Ureter (tissue), 1 donor: ENCODE measurements at places on chromosomes 7 and 10. TPM values are rescaled to one million over a fixed set of nuclear protein-coding genes. Genes with fewer than 3 reads are reported as not detected.

Gene TMEM273
- total RNA-seq, result 26.6 TPM

Gene GPR15LG
- total RNA-seq, result 29.2 TPM

Gene ADIRF
- total RNA-seq, result 790 TPM

Gene GNGT1
- total RNA-seq, result 0.70 TPM

Gene MNX1
- not detected for total RNA-seq

Gene TEX36
- total RNA-seq, result not detected

Gene STARD3NL
- 31.1 TPM for total RNA-seq

Gene GBX1
- not detected for total RNA-seq

Gene TDRD1
- 0.23 TPM for total RNA-seq

Gene PROSER2
- 21.5 TPM for total RNA-seq

Gene SLIT1
- 0.34 TPM for total RNA-seq

Gene CHPF2
- 43.0 TPM for total RNA-seq

Gene CFTR
- total RNA-seq, result 1.9 TPM

Gene MLXIPL
- total RNA-seq, result 4.6 TPM

Gene DNA2
- 4.4 TPM for total RNA-seq

Gene TMEM229A
- total RNA-seq, result 0.42 TPM

Gene SLF2
- total RNA-seq, result 40.0 TPM

Gene EZH2
- 3.6 TPM for total RNA-seq

Gene AGAP9
- 23.5 TPM for total RNA-seq

Gene GAD2
- not detected for total RNA-seq

Gene TECPR1
- 37.9 TPM for total RNA-seq

Gene C10orf62
- not detected for total RNA-seq

Gene MBLAC1
- 1.5 TPM for total RNA-seq

Gene IGFBP3
- 445 TPM for total RNA-seq

Gene C10orf143
- 11.6 TPM for total RNA-seq

Gene ZNF365
- total RNA-seq, result 0.21 TPM

Gene ANKRD22
- total RNA-seq, result 14.7 TPM

Gene GFRA1
- total RNA-seq, result 4.1 TPM

Gene NRG3
- 0.57 TPM for total RNA-seq

Gene PRLHR
- not detected for total RNA-seq

Gene TWIST1
- 3.7 TPM for total RNA-seq

Gene ACTL6B
- not detected for total RNA-seq

Gene NEUROD6
- not detected for total RNA-seq

Gene KLF14
- total RNA-seq, result 0.36 TPM

Gene MUC12
- total RNA-seq, result 2.1 TPM

Gene C10orf53
- total RNA-seq, result not detected

Gene CCDC186
- 30.7 TPM for total RNA-seq

Gene MOGAT3
- not detected for total RNA-seq

Gene HPSE2
- total RNA-seq, result 5.7 TPM

Gene LRMDA
- total RNA-seq, result 23.1 TPM

Gene STEAP2
- total RNA-seq, result 47.1 TPM

Gene ZMYND11
- 106 TPM for total RNA-seq

Gene PNLIP
- not detected for total RNA-seq

Gene TACR2
- 5.6 TPM for total RNA-seq
